PC-3 (cell line): ENCODE measurements at places on chromosomes 2 and 18. TPM values are rescaled to one million over a fixed set of nuclear protein-coding genes. Genes with fewer than 3 reads are reported as not detected.

KCNE4 gene
- not detected in 2 replicates for total RNA-seq

HOXD13 gene
- total RNA-seq: 0.36 and 0.46 TPM in 2 replicates

RAPGEF4 gene
- 0.87 and 2.1 TPM in 2 replicates for total RNA-seq

ALK gene
- 0.81 and 0.87 TPM in 2 replicates for total RNA-seq

EFEMP1 gene
- total RNA-seq: 52.0 and 59.6 TPM in 2 replicates

SKOR2 gene
- not detected in 2 replicates for total RNA-seq

KCNJ3 gene
- not detected in 2 replicates for total RNA-seq

STARD6 gene
- not detected in 2 replicates for total RNA-seq

SNORC gene
- 11.1 and 14.3 TPM in 2 replicates for total RNA-seq

FBLN7 gene
- 0.75 and 2.2 TPM in 2 replicates for total RNA-seq

REG1B gene
- not detected in 2 replicates for total RNA-seq

LRATD1 gene
- 35.4 and 41.3 TPM in 2 replicates for total RNA-seq

IL18RAP gene
- total RNA-seq: not detected in 2 replicates

TNS1 gene
- 1.0 and 1.5 TPM in 2 replicates for total RNA-seq

- no peak for DNase-seq
These were observed 20.1 kb downstream of the ASAP2 start for GRCh38 chr2:9226458-9227380.

DNA sequence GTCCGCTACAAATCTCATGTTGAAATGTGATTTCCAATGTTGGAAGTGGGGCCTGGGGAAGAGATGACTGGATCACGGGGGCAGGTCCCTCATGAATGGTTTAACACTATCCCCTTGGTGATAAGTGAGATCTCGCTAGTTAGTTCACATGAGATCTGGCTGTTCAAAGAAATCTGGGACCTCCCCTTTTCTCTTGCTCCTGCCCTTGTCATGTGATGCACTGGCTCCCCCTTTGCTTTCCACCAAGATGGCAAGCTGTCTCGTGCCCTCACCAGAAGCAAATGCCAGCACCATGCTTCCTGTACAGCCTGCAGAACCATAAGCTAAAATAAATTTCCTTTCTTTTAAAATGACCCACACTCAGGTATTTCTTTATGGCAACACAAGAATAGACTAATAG is 57.3 kb upstream of the C2orf15 start:
- DNase-seq: no peak

DNA sequence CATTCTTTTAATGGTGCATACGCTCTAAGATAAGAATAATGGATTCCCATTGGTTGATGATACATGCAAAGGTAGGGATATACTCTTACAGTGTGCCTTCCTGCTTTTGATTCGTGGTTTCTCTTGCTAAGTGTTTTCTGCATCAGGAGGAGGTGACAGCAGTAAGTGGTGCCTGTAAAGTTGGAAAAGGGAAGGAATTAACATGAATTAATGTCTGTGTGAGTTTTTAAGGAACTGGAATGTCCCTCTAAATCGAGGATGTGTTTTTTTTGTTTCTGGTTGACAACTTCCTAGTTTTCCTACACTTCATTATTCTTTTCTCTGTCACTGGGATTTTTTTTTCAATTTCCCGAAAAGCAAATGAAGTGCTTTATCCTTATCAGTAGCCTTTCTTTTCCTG is 54.4 kb downstream of the CRIM1 start:
- DNase-seq: no peak

DNA sequence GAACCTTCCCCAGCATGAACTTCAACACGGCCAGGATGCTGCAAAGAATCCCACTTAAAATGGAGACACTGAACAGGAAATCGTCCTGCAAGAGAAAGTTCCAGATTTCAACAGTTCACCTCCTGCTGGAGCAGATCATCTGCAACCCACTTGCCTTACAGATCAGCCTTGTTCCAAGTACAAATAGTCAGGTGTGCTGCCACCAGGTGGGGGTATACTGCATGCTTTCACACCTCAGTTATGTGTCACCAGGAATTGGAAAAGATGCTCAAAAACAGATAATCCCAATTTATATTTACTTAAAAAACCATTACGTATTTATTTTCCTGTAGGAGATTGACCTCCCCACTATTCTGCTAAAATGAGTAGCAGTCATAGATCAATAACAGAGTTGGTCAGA is 212.3 kb downstream of the MGAT5 start:
- peak; percentile 55 for DNase-seq

- no peak for DNase-seq
These were observed 394.1 kb upstream of the ATP5MC3 start for GRCh38 chr2:175575346-175576258.

DNA sequence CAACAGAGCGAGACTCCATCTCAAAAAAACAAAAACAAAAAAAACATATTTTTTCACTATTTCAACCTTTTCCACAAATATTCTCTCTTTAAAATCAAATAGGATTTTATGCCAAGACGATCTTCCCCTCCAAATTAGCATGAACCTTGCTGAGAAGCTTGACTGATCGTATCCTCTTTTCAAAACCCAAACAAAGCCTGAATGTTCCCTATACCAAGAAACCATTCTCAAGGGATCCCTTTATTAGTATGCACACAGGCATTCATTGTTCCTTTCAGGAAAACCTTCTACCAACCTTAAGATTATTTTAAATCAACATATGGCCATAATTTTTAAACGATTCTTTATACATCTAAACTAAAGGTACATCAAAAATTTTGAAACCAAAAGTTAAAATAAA is 6.3 kb downstream of the SPIRE1 start:
- no peak for DNase-seq

- DNase-seq: no peak
These were observed 50.3 kb downstream of the SETBP1 start for GRCh38 chr18:44730803-44731529.

- no peak for DNase-seq
These were observed 6.2 kb downstream of the ANKRD23 start for GRCh38 chr2:96837575-96837974.

DNA sequence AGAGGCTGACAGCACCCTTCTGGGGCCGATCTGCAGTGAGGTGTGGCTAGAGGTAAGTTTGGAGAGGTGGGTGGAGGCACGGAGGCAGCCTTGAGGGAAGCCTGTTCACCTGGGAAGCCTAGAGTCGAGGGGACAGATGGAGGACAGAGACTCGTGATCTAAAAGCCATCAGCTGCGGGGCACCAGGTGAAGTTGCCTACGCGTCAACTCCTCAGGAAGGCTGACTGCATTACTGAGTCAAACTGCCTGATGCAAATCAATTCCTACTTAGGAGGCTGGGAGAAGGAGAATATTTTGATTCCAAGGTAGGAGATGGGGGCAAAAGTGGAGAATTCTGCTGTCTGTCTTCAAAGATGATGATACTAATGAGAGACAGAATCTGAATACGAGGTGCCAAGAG is 104.4 kb upstream of the SMAD7 start:
- no peak for DNase-seq

- DNase-seq: no peak
These were observed 151.4 kb downstream of the TWIST2 start for GRCh38 chr2:238999291-238999741.

DNA sequence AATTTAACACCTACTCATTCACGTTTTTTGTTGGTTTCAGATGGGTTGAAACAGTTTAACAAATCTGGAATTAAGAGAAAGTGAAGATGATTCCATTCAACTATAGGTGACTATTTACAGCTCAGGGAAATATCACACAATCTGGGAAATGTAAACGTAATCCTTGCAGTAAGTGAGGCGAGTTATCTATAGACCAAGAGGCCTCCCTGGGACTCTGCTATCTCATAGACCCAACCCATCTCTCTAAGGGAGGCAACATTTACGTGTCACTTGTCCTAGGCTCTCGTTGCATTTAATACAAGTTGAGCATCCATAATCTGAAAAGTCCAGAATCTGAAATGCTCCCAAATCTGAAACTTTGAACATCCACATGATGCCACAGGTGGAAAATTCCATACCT is 2.0 kb upstream of the MOB4 start:
- DNase-seq: no peak

- peak; percentile 60 for DNase-seq
These were observed 361.0 kb upstream of the NT5C1B start for GRCh38 chr2:18950361-18950851.

GRCh38 chr2:239178954-239179353 is 221.9 kb downstream of the HDAC4 start:
- DNase-seq: no peak

DNA sequence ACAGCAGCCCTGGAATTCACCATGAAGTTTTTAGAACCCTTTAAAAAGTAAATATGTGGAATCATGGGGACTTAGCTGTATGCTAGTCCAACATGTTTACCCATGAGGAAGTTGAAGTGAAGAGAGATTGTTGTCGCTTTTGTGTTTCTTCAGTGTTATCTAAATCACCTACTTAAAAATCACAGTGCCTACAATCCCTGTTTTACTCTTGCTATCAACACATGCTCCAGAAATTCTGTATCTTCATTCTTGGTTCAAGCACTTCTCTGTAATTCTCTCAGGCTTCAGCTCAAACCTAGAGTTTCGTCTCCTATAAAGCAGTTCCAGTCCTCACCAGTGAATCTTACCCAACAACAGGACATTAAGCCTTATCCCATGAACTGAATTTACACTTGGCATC is 30.5 kb upstream of the CHMP1B start:
- DNase-seq: no peak

DNA sequence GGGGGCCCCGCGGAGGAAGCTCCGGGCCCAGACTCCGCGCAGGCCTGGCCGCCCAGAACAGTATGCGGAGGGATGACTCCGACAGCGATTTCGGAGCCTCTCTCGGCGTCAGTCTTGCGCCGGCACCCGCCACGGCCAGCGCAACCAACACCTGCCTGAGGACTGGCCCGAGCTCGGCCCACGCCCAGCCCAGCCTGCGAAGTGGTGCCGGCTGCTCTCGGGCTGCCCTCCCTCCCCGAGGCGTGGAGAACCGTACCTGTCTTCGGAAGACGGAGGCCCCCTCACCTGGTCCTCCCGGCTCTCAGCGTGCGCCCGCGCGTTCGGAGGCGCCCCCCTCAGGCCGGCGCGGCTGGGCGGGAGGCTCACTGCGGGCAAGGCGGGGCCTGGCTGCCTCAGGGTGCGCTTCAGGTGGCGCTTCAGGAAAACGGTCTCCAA is at the start of gene M1AP:
Gene M1AP, minus strand, starts transcription at position 322 of the 435 bp plus-strand sequence. CDS start 8,055 bp downstream, outside the sequence.
- DNase-seq: no peak

DNA sequence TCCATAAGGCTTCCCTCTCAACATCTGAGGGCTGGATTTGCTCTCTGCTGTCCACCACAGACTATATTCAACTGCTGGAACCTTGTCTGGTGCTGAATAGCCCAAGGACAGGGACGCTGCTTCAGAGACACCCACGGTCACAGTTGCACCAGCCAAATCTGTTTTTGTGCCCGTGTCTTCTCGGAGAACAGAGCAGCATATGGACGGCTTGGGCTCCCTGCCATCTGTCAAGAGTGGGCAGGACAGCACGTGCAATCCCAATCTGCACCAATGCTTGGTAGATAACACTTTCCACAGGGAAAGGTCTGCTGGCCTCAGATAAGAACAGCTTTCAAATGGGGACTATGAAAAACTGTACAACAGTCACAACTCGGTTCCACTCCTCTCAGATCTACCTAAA is 466.1 kb downstream of the TGIF1 start:
- DNase-seq: no peak

GRCh38 chr2:233821196-233821595 is 33.1 kb downstream of the HJURP start:
- DNase-seq: no peak

DNA sequence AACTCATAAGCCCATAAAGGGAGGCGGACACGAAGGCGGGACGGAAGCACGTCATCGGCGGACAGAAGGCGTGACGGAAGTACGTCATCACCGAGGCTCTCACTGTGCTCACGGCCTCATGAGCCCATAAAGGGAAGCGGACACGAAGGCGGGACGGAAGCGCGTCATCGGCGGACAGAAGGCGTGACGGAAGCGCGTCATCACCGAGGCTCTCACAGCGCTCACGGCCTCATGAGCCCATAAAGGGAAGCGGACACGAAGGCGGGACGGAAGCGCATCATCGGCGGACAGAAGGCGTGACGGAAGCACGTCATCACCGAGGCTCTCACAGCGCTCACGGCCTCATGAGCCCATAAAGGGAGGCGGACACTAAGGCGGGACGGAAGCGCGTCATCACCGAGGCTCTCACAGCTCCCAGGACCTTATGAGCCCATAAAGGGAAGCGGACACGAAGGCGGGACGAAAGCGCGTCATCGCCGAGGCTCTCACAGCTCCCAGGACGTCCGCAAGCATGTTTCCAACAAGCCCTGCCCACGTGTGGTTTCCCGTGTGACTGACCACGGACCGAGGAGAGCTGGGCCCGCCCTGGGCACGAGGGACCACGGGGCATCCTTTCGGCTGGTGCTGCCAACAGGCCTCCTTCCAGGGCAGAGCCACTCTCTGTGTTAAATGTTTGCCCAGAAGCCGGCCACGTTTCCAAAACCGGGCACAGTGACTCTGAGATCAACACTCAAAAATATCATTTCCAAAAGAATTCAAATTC is 182.7 kb upstream of the SALL3 start:
- DNase-seq: no peak

- peak; percentile 89 for DNase-seq
These were observed 428.7 kb upstream of the ACVR2A start for GRCh38 chr2:147416099-147416498.

DNA sequence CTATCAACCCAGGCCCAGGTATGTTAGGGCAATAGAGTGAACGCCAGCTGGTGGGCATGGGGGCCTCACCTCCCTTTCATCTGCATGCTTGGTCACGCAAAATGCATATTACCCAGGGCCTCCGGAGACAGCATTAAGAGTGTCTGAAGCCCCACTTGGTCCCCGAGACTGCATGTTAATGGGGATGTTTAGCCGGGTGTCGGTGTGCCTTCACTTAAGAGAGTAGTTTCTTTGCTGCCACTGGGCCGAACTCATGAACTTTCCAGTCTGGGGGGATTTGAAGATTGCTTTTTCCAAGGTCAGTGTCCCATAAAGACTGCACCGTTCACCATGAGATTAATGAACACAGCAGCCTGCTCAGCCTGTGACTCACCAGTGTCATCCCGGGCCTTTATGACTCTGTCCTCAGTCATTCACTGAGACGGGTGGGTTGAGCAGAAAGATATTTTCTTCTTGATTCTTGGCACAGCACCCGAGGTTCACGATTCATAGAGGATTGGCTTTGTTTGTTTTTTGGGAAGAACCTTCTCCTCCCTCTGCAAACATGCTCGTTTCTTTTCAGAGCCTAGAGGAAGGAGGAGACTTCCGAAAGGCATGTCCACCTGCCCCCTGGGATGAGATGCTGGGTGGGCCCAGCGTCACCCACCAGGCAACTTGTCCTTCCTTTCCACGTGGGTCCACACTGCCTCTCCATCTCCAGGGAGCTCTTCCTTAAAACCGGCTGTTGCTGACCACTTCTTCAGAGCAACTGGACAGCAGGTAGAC is 199.1 kb downstream of the GLI2 start:
- DNase-seq: peak; percentile 98

GRCh38 chr18:8747440-8747937 is 42.1 kb downstream of the MTCL1 start:
- peak; percentile 7 for DNase-seq

GRCh38 chr2:45974762-45975408 is 322.3 kb upstream of the EPAS1 start:
- DNase-seq: no peak

- no peak for DNase-seq
These were observed 104.7 kb upstream of the DSEL start for GRCh38 chr18:67621049-67621713.

DNA sequence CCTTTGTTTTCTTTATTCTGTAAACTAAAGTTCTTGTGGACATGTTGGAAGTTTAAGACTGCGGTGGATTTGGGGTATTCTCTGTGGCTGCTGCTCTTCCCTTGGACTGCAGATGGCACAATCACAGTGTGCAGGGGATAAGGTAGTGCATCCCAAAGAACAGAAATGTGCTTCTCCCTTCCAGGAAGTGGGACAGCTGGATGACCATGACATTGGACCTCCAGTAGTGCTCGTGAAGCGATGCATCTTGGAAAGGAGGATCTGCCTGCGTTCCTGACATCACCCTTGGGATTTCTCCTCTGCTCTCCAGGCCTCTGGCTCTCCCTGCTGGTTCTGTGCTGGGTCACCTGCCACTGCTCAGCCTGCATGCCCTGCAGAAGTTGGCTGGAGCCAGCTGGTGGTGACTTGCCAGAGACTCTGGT is 109.9 kb downstream of the SLC4A3 start:
- peak; percentile 56 for DNase-seq
